NCI-H2029 treated with DMSO at 0.1 percent for 48 hours (cell line): ENCODE measurements at places on chromosomes 5 and 9.

DNA sequence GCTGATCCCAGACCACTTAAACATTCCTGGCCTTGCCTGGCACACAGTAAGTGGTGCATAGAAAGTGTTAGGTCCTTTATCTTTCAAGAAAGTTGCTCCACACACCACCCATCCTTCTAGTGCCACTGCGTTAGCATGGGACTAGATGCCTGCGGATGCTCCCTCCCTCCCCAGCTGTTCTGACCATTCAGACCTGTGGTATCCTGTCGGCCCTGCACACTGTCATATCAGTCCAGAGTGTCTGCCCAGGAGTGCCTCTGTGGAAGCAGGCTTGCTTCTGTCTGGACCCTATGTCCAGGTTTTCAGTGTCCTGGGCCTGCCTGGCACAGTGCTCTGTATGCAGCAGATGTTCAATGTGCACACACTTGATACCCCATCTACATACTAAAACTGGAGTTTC is 38.3 kb upstream of the SMU1 start:
- no peak for DNase-seq

GRCh38 chr5:175102717-175103116 is 341.3 kb downstream of the DRD1 start:
- no peak for DNase-seq

- DNase-seq, result no peak
These were observed 5.4 kb downstream of the ROPN1L start for GRCh38 chr5:10447041-10447440.

- DNase-seq, result no peak
These were observed 17.0 kb upstream of the MVB12B start for GRCh38 chr9:126309427-126310189.

- DNase-seq, result no peak
These were observed 8.0 kb downstream of the KIAA1191 start for GRCh38 chr5:176353533-176353932.

GRCh38 chr5:157502143-157502647 is 42.2 kb downstream of the NIPAL4 start:
- no peak for DNase-seq

- DNase-seq, result no peak
These were observed 23.5 kb downstream of the IL7R start for GRCh38 chr5:35880156-35880555.

DNA sequence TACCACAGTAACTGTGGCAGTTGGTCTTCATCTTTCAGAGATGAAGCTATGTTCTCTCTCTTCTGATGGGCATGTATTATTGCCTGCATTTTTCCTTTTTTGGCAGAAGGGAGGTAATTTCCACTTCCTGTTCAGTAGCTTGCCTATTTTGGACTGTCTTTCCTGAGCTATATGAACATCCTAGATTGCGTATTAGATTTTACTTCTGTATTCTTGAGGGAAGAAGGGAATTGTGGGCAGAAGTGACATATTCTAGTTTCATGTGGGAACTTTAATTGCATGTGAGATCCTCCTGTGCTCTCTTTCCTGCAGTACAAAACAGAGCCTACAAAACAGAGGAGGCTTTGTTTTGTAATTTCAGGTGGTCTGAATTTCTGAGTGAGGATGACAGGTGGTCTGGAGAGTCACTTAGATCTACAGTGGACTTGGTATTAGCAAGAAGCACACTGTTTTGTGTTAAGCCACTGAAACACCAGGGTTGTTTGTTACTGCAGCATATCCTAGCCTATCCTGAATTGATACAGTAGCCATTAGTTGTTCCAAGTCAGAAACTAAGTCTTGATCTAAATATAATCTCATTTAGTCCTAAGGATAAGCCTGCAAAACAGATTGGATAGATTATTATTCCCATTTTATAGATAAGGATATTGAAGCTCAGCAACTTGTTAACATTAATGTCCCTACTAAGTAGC is 68.1 kb downstream of the AOPEP start:
- DNase-seq, result no peak

- DNase-seq, result no peak
These were observed 138.7 kb downstream of the ZNF354C start for GRCh38 chr5:179198825-179199224.

DNA sequence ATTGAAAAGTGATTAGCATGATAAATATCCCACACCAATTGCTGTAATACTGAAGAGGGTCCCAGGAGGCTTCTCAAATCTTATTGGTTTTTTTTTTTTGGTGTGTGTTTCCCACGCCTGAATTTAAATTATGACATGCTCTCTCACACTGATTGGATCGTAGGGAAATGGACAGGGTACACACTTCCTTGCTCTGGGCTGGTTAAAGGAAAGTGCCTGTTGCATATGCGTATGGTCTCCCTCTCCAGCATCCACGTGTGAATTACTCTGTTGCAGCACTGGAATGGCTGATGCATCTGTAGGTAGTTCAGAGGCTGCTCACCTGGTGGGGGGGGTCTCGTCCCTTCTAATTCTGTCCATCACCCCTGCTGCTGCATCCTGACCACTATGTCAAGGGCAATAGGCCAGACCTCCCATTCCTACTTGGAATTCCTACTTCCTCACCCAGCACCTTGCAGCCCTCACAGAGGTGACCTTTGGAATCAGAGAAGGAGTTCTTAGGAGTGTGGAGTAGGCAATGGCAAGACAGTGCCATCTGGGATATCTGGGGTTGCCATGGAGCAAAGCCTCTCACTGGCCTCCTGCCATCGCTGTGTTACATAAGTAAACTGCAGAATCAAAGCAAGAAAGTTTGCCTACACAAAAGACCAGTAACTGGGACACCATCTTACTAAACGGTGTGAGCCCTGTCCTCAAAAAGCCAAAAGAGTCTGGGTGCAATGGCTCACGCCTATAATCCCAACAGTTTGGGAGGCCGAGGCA is 71.4 kb upstream of the FBXW11 start:
- no peak for DNase-seq
